Right cardiac atrium (tissue), 5 donors: ENCODE measurements at places on chromosomes 7 and 10. TPM values are rescaled to one million over a fixed set of nuclear protein-coding genes. Genes with fewer than 3 reads are reported as not detected.

ING3 gene
- 16.7 TPM for total RNA-seq

EPO gene
- not detected for total RNA-seq

AEBP1 gene
- total RNA-seq, result 94.6 TPM

OR6B1 gene
- not detected for total RNA-seq

DNA sequence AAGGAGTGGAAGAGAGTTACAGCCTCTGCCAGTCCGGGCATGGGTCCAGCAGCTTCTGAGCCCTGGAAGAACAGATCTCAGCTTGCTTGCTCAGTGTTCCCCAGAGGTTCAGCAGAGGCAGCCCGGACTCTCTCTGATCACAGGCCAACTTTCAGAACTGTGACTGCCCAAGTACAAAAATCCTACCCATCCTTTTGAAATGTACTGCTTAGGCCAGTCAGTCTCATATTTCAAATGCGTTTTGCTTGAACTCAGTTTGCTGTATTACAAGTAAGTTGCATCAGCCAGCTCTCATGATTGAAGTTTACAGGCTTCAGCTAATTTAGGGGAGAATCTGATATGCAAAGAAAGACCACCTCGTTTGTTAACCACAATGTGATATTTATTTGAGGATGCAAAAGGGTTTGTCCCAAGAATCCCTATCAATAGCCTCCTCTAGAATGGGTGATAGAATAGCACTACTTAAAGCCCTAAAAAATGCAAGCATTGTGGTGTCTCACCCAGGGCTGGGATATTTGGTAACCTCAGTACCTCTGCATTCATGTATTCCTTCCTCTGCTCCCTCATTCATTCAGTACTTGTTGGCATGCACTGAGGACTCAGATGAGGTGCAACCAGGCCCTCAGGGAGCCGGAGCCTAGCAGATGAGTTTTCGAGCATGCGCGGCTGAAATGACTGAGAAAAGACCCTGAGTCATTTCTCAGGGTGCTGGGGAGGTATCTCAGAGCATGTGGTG lies 7.0 kb downstream of the AIMP2 start:
- DNase-seq, result peak; percentile 87

DNA sequence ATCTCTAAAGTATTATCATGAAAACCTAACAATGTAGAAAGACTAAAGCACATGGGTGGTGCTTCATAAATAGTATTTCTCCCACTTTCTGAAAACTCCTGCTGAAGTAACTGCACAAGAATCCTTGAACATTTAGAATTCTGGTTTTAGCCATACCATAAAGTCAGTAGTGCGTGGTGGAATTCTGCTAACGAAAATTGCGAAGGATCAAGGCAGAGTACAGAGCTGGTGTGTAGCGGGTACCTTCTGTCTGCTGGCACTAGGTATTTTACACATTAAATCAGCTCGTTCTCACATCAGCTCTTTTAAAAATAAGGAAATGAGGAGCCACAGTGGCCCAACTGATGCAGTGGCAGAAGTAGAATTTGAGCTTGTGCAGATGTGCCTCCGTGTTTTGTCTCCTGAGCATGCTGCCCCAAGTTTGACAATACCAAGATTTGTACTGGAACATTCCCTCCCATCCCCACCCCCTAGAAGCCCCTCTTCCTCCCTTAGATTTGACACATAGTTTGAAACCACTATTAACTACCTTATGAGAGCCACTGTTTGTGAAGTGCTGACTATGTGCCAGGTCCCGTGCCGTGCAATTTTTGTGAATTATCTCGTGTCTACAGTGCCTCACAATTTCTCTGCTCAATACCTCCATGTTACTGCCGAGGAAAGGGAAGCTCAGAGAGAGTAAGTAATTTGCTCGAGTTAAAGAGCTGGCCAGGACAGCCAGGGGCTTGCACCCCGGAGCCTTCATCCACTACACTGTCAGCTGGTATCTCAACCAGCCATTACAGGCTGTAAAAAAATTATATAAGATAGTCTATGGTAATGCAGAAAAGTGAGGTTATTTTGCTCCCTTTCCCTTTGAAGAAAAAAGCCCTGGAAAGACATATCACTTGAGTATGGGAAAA lies 66.9 kb downstream of the EGFR start:
- no peak for DNase-seq

DNA sequence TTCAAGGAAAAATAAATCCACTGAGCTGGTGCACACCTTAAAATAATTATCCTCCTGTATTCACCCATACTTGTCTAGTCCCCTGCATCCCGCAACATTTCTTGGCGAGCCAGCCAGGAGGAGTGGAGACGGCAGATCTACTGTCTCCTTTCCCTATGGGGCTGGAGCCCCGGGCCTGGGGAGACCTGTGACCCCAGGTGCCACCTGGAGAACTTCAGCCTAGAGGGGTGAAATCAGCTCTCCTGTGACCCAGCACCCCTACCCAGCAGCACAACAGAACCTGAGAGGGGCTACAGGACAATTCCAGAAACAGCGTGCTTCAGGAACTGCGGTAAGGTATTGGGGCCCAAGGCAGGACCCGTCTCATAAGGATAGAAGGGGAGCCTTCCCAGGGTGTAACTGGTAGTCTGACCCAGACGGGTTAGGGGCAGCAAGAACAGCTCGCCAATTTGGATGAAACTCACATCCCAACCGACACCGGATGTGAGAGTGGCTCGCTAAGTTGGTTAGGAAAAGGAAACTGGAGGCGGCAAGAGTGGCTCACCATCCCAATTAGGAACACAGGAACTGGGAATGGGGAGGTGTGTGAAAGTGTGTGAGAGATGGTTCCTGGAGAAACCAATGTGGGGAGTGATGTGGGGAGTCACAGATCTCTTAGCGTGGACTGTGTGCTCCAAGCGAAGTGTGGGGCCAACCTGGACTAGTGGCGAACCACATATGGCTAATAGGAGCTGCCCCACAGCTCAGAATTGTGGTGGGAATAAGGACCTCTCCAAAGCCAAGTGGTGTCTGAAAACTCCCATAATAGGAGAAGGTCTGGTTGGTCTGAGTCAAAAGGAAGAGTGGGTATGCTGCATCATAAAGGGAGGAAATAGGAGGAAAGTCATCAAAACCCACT lies 15.1 kb upstream of the DENND2A start:
- DNase-seq, result no peak

- DNase-seq, result no peak
Observed at GRCh38 chr10:92844746-92845145, 3.6 kb upstream of the EXOC6 start.

GRCh38 chr7:48537561-48537960 lies 366.3 kb downstream of the ABCA13 start:
- no peak for DNase-seq

DNA sequence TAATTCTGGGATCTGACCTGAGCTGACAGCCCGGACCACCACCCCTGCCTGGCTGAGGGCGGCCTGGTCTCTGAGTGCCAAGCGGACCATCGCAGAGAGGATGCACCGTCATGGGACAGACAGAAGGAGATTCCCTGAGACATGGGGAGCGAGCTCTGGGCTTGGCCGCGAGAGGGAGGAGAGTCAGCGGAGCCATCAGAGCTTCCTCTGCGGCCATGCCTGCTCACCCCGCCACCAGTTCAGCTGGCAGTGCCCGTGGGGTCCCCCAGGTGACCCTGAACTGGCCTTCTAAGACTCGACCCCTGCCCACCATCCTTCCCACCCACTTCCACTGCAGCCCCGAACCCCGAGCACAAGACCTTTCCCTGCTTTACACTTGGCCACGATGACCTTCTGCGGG lies 152.8 kb downstream of the TCERG1L start:
- no peak for DNase-seq

DNA sequence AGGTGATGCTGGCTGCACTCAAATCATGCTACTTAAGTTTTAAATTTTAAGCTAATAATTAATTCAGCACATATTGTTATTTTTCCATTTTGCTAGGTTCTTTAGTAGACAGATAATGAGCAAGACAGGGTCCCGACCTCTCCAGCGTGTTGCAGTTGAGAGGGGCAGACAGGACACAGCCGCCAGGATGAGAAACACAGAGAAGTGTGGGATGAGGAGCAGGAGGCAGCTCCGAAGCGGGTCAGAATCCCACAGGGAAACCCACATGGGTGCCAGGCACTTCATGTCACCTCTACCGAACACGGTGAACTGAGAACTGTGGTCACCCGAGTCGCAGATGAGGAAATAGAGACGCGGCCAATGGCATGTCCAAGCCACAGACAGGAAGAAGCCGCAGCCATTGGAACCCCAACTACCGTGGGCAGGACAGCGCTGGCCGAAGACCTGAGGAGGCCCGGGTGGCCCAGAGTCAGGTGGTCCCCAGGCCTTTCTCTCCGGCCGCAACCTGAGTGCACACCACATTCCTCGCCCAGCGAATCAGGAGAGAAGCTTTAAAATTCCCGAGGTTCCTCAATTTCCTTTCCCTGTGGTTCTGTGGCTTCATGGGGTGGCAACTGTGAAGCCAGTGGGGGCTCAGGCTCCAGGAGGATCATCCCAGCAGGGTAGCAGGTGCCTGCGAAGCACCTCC lies 213.0 kb downstream of the DNAJB6 start:
- DNase-seq, result no peak

DNA sequence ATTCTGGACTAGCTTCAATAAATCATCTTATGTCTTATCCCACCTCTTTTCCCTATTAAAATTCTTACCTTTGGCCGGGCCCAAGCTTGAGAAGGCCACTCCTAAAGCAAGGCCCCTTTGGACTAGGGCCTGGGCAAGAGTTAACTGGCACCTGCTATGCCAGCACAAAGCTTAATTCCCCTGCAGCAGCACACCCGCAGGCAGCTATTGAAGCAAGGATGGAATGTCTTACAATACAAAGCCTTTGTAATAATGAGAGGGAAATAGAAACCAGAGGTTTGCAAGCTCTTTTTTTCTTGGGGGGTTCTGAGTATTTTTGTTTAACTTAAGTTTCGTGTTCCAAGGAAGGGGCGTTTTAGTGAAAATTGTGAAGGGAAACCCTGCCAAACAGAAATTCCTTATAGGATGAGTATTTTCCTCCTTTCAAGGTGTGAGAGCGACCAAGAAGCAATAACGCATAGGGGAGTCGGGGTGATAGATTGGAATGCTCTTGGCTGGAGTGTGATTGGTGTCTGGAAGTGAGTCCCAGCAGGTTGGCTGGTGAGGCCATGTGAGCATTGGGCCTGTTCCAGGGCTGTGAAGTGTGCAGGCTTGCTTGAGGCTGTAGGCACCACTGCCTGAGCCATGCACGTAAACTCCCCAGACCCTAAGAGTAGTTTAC lies 148.5 kb downstream of the KIAA1217 start:
- DNase-seq, result no peak
